ENCODE measurements at places on chromosomes 12 and 14.

GRCh38 chr12:790608-791007, 38.2 kb downstream of the WNK1 start:
- no peak for DNase-seq

DNA sequence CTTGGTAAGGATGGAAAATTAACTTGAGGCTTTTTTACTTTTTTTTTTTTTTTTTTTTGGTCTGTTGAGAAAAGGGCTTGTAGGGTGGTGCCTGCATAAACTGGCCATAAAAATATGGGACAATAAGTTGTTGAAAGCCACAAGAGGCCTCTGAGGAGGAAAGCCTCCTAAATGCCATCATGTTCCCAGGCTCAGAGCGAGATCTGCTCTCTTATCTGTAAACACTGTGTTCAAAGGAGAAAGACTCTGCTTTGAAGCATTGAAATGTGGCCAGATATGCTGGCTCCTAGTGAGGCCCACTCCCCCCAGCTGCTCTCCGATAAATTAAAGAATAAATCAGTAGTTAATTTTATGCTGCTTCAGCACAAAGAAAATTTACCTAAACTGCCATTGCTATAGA, 504.9 kb downstream of the DIO2 start:
- no peak for DNase-seq

- DNase-seq: no peak
Observed at GRCh38 chr14:100543471-100544455, 43.5 kb downstream of the BEGAIN start.

DNA sequence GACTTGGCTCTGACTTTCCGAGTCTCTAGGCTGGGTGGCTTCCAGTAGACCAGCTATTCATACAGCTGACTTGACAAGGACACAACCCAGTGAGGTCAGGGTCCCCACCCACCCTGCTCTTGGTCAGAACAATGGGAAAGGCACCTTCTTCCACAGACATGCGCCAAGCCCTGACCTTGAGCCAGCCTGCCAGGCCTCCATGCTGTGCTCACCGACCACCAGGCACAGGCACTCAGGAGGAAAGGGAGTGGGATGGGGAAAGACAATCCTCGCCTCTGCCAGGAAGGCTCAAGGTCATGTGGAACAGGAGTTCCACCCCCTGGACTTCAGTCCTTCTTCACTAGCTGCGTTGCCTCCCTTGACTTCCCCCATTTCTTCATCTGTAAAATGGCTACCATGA, 31.4 kb downstream of the GALNT16 start:
- DNase-seq: no peak

- no peak for DNase-seq
Observed at GRCh38 chr12:111616177-111616623, 17.1 kb upstream of the ATXN2 start.

- DNase-seq: no peak
Observed at GRCh38 chr12:12115514-12115913, 44.8 kb downstream of the BCL2L14 start.

GRCh38 chr12:128468926-128469325, 202.0 kb downstream of the TMEM132C start:
- DNase-seq: no peak

DNA sequence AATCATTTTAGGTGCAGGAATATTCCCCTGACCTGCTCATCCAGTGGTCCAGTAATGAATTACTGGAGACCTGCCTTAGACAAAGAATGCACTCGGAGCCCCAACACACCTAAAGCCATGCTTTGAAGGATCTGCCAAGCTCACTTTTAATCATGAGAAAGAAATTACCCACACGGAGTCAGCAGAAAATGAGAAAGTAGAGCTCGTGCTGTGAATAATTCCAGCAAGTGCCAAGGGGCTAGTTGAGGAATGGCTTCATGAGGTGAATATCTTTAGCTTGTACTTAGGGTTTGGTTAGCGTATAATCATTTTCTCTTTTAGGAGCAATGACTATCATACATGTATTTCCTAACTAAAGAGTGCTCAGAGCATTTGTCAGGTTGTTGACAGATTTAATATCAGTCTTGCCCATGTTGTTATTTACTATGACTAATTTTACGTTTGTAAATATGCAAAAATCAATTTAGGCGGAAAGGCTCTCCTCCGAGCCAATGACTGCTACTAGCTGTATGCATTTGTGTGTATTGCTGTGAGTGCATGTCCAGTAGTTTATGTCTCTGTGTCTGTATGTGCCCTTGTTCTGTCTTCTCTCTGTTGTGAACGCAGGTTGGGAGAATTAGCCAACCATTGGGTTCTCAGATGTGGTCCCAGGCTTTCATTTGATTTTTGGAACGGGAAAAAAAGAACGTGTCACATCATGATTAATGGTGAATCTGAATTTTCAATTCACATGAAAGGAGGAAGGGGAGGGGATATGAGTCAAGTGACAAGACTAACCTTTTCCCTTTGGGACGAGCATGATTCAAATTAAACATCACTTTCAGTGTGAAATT, 98.4 kb downstream of the RMST start:
- DNase-seq: no peak
